Amygdala (tissue), 56 donors: ENCODE measurements at places on chromosomes 16 and 17.

DNA sequence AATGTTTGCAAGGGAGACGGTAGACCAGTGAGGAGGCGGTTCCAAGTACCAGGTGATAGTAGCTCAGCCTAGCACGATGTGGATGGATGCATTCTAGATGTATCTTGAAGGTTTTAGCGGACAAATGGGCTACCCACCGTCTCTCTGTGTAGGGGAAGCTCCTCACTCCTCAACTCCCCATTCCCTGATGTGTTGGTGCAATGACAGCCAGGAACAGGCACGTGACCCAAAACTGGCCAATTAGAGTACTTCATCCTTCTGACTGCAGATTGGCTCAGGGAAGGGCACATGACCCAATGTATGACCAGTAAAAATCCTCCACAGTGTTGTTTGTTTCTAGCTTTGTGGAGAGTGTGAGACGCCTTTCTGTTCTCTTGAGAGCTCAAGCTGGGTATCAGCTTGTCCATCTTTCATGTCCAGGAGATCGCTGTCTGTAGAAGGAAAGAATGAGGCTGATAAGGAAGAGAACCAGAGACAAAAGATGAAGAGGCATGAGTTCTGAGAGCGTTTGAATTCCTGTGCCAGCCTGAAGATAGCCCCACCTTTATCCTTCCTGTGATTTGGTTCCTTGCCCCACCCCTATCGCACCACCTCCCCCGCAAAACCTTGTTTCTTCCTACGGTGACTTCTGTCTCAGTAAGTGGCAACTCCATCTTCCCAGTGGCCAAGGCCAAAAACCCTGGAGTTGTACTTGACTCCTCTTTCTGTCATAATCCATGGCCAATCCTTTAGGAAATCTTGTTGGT, 2.3 kb upstream of the BORCS6 start:
- peak; percentile 94 for DNase-seq

DNA sequence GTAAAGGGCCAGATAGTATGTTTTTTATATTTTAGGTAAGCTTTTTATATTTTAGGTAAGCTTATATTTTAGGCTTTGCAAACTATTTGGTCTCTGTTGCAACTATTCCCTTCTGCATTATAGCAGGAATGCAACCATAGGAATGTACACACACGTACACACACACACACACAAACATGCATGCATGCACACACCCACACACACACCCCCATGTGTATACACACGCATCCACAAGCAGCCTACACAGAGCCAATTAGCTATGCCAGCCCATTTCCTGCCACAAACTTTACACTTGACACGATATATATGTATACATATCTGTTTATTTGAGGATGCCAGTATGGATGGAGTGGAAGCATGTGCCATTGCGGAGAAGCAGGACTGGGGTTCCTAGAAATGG, 7.5 kb upstream of the TRPV3 start:
- no peak for DNase-seq

GRCh38 chr16:84552135-84552534, 47.7 kb upstream of the MEAK7 start:
- DNase-seq = no peak

DNA sequence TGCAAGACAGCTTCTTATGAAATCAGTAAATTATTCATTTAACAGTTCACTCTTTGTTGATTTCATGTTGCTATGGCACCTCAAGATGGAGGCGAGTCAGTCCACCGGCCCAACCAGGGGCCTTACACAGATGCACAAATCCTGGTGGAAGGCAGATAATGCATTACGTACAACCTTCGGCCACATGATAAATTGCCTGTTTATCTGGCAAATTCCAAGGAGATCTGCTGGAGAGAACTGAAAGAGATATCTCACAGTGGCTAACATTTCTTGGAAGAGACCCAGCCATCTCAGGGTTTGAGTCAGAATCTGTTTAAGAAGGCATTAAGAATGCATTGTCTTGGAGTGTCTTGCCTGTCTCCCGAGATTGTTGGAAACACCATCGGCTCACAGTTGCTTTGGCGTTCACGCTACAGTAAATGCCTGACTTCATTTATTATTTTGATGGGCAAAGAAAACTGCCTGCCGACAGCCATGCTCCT, 225.6 kb downstream of the MSI2 start:
- DNase-seq = no peak

DNA sequence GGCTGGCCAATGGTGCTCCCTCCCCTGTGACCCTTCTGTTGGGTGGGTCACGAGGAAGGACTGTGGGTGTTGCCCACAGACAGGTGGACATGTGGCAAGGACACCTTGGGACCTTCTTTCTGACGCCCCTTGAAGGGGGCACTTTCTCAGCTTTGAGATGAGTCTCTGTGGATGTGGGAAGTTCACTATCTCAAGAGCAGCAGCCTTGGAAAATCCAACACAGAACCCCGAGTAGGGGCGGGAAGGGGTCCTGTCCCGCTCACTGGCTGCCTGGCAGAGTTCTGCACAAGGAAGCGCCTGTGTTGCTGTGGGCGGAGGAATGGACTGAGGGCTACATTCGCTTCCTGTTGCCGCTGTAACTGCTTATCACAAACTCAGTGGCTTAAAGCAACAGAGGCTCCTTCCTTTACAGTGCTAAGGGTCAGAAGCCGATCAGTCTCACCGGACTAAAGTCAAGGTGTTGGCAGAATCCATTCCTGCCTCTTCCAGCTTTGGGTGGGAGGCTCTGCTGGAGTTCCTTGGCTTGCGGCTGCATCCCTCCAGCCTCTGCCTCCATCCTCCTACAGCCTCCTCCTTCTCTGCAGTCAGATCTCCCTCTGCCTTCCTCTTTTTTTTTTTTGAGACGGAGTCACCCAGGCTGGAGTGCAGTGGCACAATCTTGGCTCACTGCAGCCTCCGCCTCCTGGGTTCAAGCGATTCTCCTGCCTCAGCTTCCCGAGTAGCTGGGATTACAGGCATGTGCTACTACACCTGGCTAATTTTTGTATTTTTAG, 305.2 kb downstream of the SEC14L1 start:
- no peak for DNase-seq

- DNase-seq = no peak
These were observed 30.6 kb downstream of the CACNA1G start for GRCh38 chr17:50590946-50591737.

DNA sequence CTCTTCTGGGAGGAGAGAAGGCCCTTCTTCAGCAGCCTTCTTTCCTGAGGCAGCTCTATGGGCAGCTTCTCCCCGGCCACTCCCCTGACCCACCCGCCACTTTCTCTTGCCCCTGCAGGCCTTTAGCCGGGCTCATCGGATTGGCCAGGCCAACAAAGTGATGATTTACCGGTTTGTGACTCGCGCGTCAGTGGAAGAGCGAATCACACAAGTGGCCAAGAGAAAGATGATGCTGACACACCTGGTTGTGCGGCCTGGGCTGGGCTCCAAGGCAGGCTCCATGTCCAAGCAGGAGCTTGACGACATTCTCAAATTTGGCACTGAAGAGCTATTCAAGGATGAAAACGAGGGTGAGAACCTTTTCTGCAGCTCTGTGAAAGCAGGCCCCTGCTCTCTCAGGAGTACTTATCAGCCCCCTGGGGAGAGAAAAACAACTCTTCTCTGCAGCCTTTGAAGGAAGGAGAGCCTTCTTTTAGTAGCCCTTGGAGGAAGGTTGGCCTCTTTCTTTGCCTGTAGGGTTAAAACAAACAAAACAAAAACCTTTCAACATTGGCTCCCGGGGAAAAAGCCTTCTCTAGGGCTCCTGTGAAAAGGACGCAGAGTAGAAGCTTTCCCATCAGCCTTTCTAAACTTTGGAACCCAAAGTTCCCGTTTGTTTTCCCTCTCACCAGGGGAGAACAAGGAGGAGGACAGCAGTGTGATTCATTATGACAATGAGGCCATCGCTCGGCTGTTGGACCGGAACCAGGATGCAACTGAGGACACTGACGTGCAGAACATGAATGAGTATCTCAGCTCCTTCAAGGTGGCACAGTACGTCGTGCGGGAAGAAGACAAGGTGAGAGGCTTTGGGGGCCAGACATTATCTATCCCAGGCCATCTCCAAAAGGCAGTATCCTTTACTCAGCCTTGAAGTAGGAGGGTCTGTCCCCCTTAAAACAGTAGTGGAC, 12.7 kb downstream of the RNF227 start:
- no peak for DNase-seq

- no peak for DNase-seq
These were observed 60.9 kb upstream of the EEF2KMT start for GRCh38 chr16:5158494-5158893.

DNA sequence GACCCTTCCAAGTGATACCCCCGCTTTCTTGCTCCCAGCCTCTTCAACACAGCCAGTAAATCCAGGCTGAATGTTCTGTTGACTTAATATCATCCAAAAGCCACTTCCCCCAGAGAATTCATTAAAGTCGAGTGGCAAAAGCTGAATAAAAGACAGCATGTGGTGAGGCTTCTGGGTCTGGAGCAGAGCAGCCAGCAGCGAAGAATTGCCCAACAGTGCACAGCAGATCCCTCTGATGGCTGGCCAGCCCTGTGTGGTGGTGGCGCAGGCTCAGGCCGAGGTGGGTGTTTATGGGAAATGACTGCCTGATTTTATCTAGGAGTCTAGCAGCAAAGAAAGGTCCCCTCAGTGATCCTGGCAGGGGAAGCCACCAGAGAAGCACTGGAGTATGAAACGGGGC, 30.3 kb upstream of the RCVRN start:
- no peak for DNase-seq

GRCh38 chr16:51655249-51655648, 504.2 kb upstream of the SALL1 start:
- DNase-seq = no peak

DNA sequence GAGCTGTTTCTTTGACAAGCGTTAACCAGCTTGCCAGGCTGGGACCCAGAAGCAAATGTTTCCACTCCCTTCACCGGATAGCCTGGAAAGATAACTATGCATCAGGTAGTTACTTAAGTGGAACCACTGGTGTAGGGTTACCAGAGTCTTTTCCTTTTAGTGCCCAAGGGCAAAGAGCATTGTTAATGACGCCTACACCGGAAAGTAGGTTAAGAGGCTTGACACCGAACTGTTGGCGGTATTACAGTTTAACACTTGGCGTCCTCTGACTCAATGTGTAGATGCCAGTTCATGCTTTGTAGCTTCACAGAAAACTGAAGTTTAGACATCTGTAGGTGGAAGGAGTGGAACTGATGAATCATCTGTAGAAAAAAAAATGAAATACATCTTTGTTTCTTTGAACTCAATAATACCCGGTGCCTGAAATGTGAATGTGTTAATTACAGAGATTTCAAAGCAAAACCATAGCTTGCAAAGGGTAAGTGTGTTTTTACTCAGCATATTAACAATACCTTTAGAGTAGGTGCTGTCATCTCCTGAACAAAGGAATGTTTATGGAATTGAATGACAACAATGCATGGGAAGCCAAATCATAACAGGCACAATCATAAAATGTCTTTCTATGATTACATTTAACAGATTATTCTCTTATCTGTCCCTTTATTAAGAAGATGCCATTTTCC, 426.7 kb upstream of the SALL1 start:
- DNase-seq = no peak

DNA sequence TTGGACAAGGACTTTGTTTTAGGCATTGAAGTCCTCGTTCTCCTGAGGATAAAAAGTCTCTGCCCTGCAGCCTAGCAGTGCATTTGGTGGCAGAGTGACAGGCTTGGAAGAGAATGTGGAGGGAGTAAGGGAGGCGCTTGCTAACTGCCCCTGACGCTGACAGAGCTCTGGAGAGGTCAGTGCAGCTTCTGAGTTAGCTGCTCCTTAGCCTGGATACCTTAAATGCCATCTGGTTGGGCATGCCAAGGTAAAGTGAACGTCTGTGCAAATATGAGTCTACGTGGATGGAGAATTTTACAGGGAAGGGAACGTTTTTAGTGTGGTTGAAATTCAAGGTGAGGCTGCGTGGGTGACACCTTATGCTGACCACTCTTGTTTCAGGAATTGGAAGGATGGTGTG, 44.4 kb downstream of the SEC14L1 start:
- no peak for DNase-seq

DNA sequence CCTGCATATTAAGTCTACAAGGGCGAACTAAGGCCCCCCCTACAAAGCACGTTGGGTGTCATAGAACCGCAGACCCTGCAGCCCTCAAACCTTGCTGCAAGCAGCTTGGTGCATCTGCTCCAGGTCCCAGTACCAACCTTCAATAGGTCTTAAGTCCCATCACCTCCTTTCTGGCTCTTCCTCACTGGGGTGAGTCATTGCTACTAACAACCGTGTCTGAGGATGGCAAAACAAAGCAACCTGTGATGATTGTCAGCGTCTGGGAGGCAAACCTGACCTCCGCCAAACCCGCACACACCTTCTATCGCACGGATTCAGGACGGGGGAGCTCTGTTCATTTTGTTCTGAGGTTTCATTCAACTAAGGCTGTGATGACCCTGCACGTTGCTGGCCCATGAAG, 138.9 kb downstream of the SLC39A11 start:
- no peak for DNase-seq

- no peak for DNase-seq
These were observed 9.2 kb downstream of the GLYR1 start for GRCh38 chr16:4837733-4838501.

DNA sequence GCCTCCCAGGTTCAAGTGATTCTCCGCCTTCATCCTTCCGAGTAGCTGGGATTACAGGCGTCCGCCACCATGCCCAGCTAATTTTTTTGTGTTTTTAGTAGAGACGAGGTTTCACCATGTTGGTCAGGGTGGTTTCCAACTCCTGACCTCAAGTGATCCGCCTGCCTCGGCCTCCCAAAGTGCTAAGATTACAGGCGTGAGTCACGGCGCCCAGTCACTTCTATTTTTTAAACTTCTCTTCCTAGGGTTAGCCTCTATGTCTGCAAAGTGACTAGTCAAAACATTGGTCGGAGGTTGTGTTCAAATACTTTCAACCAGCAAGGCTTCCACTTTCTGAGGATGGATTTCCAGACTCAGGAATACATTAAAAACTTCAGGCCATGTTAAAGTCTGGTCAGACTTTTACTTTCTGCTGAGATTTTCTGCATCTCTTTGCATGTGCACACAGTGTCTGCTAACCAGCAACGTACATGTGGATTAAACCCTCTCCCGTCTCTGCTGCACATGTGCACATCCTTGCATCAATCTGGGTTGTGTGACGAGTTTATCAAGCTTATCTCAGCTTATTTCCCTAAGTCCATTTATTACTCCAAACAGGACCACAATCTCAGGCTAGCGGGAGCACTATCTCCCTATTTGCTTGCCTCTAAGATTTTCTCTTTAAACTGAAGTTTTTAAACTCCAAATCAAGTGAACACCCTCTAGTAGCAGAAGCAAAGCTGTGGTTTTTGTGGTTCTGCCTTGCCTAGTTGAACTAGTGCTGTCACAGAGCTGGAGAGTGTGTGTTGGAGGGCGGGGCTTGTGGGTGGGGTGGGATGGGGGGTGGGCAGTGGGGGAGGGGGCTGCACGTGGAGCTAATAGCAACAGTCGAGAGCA, 525.2 kb upstream of the GOT2 start:
- no peak for DNase-seq
